GM13976 (cell line): ENCODE measurements at places on chromosomes 7 and 10.
A peak's percentile ranks its signal among the peaks of the same experiment; 100 is the strongest.

GRCh38 chr10:57952741-57953140 lies 315.0 kb downstream of the IPMK start:
- no peak for DNase-seq

- DNase-seq: no peak
Measured at GRCh38 chr7:26141077-26141476, 10.9 kb upstream of the NFE2L3 start.

- no peak for DNase-seq
Measured at GRCh38 chr7:22482503-22482902, 17.5 kb downstream of the STEAP1B start.

DNA sequence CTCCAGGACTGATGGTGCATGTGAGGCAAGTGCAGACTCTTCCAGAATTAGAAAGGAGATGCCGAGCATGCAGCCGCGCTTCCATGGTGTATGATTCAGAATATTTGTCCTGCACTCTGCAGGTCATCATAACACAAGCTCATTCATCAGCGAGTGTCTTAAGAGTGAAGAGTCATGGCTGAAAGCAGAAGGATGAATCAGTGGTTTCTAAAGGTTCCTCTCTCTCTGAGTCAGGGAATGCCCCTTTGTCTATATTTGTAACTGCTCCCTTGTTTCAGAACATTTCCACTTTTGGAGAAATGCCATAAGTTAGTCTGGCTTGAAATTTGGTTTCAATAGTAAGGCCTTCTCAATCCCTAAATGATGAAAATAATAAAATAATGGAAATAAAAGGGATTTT lies 52.3 kb downstream of the HECW1 start:
- peak; percentile 77 for DNase-seq

DNA sequence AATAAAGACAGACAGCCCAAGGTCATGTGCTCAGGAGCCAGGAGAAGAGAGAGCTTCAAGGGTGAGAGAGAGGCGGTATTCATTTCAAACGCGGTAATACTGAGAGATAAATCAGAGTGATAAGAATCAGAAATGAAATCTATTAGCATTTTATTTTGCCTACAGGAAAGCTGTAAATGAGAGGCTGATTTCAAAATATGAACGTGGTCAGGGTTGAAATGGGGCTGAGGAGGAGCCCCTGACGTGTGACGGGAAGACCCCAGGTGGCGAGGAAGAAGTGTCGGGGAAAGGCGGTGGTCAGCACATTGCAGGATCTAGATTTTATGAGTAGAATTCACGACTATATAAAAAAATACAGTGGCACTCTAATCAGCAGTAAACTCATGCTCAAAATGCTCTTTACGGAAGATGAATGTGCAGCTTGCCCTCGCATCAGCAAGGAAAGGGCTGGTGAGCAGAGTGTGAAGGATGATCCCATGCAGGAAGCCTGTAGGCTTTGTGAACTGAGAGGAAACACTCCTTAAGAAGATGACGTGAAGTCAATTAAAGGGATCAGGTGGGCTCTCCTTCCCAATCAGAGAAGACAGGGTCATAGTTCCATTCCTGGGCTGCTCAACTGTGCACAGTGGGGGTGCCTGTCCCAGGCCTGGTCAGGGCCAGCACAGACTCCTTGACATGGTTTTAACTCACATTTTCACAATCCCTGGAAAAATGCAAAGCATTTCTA lies 360.2 kb downstream of the PTPRN2 start:
- no peak for DNase-seq

- no peak for DNase-seq
Measured at GRCh38 chr10:14699482-14699881, 75.2 kb downstream of the FAM107B start.

GRCh38 chr10:18786478-18786877 lies 127.2 kb downstream of the ARL5B start:
- no peak for DNase-seq

DNA sequence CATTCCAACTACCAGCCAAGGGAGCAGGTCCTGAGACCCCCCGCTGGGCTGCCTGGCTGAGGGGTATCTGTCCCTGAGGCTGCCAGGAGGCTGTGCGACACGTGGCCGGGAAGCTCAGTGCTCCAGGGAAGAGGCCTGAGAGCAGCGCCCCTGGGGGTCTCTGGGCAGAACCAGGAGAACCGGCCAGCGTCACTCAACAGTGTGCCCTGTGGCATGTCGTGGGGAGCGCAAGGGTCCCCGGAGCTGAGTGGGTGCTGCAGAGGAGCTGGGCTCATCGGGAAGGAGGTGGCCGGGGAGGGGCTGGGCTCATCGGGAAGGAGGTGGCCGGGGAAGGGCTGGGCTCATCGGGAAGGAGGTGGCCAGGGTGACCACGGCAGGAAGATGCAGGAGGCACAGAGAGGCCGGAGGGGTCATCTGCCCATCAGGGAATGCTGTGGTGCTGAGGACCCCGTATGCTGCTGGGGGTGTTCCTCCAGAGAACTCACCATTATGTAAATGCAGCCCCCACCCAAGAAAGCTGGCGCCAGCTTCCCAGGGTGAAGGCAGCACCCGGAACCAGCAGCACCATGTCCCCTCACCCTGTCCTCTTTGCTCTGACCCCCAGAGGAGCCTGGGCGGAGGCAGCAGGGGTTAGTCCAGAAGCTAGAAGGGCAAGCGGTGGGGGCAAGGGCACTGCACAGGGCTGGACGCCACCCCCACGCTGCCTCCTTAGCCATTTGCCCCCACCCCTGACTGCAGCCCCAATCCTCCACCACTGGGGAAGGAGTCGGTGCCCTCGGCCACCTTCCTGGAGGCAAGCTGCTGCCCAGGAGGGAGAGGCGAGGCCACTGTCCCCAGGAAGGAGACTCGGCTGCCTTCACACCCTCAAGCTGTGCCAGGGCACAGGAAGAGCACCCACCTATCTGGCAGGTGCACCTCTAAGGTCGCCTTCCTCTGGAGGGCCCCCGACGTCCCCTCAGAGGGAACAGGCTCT lies 33.3 kb downstream of the CALML3 start:
- DNase-seq: no peak

GRCh38 chr10:23611308-23612029 lies 172.6 kb downstream of the OTUD1 start:
- DNase-seq: no peak

DNA sequence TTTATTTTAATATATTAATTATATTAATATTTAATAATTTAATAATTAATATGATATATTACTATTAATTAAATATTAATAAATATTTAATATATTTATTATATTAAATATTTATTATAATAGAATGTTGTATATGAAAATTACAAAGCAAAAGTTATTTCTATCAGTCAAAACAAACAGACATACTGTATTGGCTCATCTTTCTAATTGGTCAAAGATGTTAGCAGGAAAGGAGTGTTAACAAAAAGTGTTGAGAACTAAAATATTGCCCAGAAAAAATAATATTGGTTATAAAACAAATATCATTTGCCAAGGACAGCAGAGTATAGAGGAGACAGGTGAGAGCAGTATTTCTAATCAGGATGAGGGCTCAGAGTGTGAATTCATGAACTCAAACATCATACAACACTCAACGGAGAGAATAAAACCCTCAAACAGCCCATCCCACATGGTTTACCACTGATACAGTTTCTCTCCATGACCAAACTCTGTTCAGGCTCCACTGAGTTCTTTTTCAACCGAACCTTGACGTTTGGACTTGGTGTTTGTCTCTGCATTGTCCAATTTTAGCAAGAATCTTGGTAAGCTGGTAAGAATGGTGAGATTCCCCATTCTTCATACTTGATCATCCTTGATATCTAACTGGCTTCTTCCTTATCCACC lies 58.0 kb downstream of the TSPAN12 start:
- no peak for DNase-seq

- no peak for DNase-seq
Measured at GRCh38 chr7:4825081-4825480, 36.7 kb downstream of the PAPOLB start.

GRCh38 chr10:70649526-70649925 lies 22.8 kb upstream of the ADAMTS14 start:
- DNase-seq: no peak

DNA sequence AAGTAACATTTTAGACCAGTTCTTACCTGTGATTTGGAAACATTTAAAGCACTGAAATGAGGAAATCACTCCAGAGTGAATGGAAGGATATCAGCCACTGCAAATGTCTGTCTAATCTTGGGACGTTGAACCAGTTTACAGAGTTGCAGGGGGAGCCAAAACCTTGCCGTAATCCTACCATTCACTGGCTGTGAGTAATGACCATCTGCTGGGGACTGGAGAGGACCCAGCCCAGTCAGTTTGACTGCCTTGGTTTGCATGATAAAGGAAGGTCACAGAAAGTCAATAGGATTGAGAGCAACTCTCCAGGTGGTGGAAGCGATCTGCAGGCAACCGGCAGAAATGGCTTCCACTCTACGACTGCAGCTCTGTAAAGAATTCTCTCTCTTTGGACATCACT lies 167.2 kb downstream of the AKR1D1 start:
- DNase-seq: no peak

GRCh38 chr10:129694691-129695243 lies 227.7 kb downstream of the MGMT start:
- DNase-seq: no peak

DNA sequence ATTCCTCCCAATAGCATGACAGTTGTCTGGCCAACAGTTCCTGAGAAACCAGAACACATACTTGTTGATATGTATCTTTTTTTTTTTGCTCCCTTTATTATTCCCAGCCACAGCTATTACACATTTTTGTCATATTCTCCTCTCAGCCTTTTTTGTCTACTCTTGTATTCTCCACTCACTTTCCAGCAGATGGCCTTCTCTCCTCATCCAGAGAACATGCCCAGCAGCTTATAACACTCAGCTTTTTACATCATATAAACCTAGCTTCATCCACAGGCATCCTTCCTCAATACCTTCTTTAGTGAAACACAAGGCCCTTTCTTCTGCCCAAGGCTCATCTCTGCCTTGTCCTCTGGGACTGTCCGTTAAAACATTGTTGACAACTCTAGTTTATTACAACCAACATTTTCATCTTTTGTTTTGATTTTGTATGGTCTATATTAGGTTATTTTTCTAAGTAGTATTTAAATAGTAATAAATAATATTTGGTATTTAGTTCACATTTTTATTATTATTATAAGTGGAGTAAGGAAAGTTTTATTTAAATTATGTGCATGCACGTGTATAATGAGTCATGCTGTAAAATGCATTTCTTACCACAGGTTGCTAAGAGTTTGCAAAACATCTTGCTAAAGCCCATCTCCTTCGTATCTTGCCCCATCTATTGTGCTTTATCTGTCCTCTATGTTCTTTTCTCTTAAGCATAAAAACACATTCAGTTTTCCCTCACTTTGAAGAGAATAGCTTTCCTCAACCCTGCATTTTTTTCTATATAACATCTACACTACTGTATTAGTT lies 101.5 kb downstream of the ORC5 start:
- DNase-seq: no peak

- no peak for DNase-seq
Measured at GRCh38 chr10:96267234-96267705, 4.1 kb downstream of the BLNK start.

DNA sequence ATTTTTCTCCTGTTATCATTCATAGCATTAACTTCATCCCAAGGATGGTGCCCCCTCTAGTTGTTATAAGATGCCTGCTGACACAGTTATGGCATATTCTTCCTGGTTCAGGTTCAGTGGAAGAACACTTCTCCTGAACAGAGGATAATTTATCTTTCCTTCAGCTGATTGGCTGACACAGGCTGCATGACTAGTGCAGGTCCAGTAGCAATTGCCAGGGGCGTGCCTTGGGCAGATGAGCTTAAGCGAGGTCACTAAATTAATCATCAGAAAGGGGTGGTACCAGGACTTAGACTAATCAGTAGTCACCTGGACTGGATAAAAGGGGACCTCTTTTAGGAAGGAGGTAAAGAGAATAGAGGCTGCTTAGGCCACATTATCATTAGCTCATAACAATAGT lies 42.3 kb downstream of the BZW2 start:
- DNase-seq: no peak

DNA sequence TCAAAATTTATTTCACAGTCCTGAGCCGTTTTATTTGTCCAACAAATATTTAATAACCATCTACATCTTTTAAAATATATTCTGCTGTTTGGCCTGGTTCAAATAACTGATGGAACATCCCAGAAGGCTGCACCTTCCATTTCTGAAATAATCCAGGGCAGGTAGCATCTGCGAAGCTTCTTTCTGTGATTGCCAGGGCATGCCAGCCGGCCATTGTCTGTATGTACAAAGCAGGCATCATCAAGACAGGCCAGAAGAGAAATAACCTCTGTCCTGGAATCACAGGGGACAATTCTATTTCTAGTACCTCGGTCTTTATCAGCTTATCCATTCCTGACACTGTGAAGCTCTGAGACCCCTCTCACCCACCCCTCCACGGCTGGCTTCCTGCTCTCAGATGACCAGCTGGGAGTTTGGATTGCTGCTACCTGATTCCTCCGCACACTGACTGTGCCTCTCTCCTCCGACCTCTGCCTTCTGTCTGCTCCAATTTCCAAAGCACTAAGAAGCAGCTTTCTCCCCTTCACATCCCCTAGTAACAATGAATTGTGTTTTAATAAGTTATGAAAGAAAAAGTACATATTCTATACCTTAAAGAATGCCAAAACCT lies 8.0 kb downstream of the DGKI start:
- DNase-seq: no peak

DNA sequence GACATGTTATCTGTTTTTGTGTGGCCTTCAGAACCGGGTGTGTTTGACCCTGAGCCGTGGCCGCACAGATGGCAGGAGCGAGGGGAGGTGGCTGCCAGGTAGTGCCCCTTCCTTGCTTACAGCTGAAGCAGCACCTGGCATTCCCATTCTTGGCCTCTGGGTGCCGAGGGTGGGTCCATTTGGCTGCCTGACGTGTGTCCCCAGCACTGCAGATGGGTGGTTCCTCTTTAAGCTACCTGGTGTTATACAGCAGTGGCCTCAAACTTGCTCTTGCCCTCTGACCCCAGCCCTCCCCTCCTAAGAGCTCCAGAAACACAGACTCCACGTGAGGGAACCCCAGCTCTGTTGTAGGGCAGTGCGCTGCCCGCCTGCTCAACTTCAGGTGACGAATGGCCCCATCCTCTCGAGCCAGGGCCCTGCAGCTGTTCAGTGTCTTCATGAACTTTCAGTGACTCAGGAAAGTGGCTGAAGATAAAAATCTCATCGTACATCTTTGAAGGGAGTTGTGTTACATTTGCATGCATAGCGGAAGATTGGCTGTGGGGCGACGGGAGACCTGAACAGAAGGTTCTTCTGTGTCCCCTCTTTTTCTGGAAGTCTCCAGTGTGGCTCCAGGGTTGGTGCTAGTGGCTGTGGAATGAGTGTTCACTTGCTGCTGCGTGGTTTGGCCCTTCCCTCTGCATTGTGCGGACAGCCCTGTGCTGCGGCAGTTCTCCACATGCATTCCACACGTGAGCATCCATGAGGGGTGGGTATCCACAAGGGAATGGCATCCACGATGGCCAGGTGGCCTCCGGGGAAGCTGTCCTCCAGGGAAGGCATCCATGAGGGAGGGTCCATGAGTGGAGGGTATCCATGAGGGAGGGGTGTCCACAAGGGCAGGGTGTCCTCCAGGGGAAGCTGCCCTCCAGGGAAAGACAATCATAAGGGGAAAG lies 91.6 kb downstream of the INPP5A start:
- no peak for DNase-seq

GRCh38 chr7:50281680-50282445 lies 22.7 kb upstream of the IKZF1 start:
- DNase-seq: peak; percentile 51
